ENCODE measurements at places on chromosomes 12 and 14. TPM values are rescaled to one million over a fixed set of nuclear protein-coding genes. Genes with fewer than 3 reads are reported as not detected.

Gene PZP
- polyA plus RNA-seq: 0.45 TPM

Gene SCN8A
- polyA plus RNA-seq: 0.21 TPM

Gene BCL11B
- polyA plus RNA-seq: 1.4 TPM

Gene DHH
- polyA plus RNA-seq: 0.48 TPM

Gene INHBC
- 0.09 TPM for polyA plus RNA-seq

Gene PIK3C2G
- not detected for polyA plus RNA-seq

Gene STAC3
- polyA plus RNA-seq: 563 TPM

Gene SLC10A1
- 0.09 TPM for polyA plus RNA-seq

Gene PLBD1
- 19.8 TPM for polyA plus RNA-seq

DNA sequence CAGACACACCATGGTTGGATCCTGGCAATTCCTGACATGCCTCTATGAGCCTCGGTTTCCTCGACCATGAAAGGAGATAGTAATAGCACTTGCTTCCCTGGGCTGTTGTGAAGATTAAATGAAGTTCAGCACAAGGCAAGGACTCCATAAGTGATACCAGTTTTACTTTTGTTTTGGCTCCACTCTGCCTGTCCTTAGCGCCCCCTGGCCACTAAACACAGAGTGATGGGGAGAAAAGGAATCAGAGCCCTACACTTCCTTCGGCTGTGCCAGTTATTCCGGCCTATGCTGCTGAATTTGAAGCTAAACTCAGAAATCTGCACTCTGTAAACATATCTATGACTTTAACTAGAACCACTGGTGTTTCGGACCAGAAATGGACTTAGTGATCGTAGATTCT is 173.8 kb downstream of the C12orf75 start:
- DNase-seq: no peak

GRCh38 chr14:97230051-97230450 is 432.9 kb downstream of the VRK1 start:
- no peak for DNase-seq

DNA sequence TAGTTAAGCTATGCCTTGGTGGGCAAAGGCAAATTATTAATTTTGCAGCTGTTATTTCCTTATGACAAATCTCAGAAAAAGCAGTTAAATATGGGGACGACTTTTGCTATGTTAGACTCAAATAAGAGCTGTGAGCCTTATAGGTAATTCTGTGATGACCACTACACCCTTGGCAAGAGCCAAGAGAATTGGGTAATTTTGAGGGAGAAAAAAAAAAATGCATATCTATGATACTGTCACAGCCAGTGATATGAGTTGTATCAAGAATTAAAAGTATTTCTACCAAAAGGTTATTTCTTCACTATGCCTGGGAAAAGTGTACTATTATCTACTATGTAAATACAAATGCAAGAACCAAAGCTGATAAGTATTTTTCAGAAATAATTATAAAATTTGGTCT is 43.9 kb downstream of the SCAF11 start:
- no peak for DNase-seq

- DNase-seq: no peak
Measured at GRCh38 chr14:102616799-102617198, 24.4 kb downstream of the RCOR1 start.

GRCh38 chr12:1839956-1840951 is 19.9 kb downstream of the LRTM2 start:
- DNase-seq: no peak

GRCh38 chr12:98179151-98179550 is 336.2 kb upstream of the TMPO start:
- no peak for DNase-seq

- no peak for DNase-seq
Measured at GRCh38 chr12:104526320-104526719, 69.6 kb downstream of the CHST11 start.

GRCh38 chr12:82144505-82144904 is 213.7 kb downstream of the CCDC59 start:
- no peak for DNase-seq

- DNase-seq: peak; percentile 79
Measured at GRCh38 chr12:53219956-53220693, 11.9 kb downstream of the RARG start.

DNA sequence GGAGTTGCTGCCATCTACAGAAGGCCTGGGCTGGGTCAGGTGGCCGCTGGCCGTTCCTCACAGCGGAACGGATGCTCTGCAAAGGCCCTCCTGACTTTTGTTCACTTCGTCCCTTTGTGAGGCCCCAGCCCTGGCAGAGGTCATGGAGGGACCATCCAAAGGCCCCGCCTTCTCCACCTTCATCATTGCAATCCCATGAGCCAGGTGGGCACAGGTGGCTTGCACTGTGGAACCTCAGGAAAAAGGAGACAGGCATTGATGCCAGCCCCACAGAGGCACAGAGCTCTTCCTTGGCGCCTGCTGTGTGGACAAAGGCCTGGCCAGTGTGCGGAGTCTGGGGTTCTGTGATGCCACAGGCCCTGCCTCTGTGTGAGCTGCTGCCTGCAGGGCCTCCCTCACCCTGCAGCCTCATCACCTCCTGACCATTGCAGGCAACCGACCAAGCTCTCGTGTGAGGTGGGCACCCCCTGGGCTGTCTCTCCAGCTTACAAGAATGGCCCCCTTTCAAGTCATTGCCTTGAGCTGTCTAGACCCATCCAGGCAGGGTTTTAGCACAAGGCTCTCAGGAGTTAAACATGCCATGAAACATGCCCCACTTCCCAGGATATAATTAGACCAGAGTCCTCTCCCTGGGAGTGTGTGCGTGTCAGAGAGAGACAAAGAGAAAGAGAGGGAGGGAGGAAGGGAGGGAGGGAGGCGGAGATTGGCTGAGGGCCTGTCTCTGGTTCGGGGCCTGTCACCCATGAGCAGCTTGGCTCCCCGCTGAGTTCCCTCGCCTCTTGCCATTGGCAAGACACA is 19.3 kb downstream of the NFKBIA start:
- DNase-seq: peak; percentile 74

- DNase-seq: no peak
Measured at GRCh38 chr14:65840786-65841185, 428.3 kb downstream of the FUT8 start.

GRCh38 chr14:103905842-103906456 is 22.3 kb upstream of the TDRD9 start:
- DNase-seq: no peak

- DNase-seq: no peak
Measured at GRCh38 chr12:52074971-52075724, 4.4 kb upstream of the SMIM41 start.

GRCh38 chr14:95286645-95287044 is 33.1 kb downstream of the CLMN start:
- no peak for DNase-seq

DNA sequence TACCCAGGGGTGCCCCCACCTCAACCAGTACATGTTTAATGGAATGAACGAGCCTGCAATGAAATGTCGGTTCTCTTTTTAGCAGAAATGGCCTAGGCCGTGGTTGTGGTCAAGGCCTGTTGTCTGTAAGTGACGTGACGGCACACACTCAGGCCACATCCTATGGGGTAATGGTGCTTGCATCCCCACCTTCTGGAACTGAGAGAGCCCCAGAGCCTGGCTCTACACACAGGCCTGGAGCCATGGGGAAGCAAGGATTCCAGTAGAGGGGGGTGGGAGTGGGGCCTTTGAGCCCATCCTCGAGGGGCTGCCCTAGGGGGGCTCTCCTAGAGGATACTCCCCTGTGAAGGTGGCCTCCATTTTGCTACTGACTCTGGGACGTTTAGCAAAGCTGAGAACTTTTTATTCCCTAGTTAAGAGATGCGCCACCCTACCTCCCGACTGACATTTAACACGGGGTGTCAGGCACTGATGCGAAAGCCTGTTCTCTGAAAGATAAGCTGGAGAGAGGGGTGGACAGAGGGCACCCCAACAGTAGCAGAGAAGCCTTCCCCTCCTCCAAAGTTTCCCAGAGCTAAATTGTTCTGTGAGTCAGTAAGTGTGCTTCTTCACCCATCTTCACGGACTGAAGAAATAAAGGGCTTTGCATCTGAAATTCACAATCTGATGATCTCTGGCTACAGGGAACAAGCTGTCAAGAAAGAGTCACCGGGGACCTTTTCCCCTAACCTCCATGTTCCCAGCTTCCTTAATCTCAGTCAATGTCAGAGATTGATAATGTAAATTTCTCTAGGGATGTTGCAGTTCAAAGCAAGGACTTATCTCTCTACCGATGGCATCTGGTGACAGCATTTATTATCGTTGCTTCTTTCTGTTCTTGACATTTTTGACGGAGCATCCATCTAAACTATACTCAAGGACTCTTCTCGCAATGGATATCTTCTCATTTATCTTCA is 6.8 kb downstream of the RIN3 start:
- no peak for DNase-seq

DNA sequence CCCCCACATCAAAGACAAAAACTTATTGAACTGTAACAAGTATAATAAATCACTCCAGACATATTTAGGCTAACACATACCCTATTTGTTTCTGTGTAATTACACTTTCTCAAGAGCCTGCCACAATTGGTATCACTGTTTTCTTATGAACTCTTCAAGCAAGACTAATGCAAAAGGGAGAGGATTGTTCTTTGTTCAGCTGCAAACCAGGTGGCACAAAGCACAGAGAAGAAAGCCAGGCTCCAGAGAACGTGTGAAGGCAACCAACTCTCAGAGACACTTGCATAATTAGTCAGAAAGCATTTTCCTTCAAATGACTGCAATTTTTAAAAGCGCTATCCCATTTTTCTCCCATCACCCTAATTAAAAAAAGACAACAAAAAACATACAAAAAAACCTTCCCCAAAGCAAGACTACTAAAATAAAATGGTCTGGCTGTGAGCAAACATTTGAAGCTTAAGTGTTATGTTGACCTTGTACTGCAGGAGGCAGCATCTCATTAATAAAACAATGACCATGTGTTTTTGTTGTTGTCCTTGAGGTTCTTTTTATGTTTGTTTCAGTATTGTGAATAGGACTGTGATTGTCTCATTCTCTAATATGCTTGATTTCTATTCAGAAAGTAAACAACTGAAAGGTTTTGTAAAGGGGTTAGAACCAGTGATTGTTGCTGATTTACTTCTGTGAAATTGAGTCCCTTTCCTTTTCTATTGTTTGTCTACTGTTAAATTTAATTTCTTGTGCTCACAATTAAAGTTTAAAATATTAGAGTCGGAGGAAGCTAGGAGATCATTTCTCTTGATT is 452.7 kb upstream of the PDE3A start:
- DNase-seq: no peak

DNA sequence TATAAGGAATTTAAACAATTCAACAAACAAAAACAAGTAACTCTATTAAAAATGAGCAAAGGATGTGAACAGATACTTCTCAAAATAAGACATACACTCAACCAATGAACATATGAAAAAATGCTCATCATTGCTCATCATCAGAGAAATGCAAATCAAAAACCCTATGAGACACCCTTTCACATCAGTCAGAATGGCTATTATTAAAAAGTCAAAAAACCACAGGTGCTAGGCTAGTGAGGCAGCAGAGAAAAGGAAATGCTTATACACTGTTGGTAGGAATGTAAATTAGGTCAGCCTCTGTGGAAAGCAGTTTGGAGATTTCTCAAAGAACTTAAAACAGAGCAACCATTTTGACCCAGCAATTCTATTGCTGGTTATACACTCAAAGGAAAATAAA is 52.0 kb downstream of the NAV3 start:
- no peak for DNase-seq

GRCh38 chr12:24499151-24500146 is 449.5 kb downstream of the BCAT1 start:
- DNase-seq: no peak

Data from muscle of arm (tissue), 14 donors.